ENCODE measurements at places on chromosomes 6 and 20.

DNA sequence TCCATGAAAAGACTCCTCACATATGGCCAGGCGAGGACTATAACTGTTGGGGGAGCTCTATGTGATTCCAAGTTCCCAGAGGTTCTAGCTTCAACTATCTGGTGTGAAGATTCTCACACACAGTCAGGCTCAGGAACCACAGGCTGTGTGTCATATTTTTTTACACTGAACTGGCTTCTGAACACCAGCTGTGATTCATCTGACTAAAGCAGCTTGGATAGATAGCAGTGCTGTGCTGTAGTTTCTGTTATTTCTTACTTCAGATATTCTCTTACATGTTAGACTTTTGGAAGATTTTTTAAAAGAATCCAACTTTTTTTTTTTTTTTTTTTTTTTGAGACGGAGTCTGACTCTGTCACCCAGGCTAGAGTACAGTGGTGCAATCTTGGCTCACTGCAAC is 140.7 kb upstream of the MCHR2 start:
- DNase-seq, result no peak

DNA sequence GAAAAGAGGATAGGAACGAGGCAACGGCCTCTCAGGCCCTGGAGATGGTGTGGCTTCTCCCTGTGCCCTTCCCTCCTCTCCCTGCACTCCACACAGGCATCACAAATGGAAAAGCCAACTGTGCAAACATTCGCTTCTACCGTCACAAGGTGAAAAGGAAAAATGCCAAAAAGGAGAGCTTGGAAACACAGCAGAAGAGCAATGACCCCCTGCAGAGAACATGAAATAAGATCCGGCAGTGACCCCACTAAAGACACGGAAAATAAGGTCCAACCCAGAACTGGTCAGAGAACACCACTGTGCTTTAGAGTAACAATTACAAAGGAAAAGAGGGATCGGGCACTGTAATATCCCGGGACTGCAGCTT is 63.0 kb downstream of the SLC22A23 start:
- no peak for DNase-seq

GRCh38 chr20:46898423-46898822 is 3.8 kb downstream of the EYA2 start:
- DNase-seq, result no peak

GRCh38 chr6:101399616-101400162 is 6.2 kb downstream of the GRIK2 start:
- no peak for DNase-seq

GRCh38 chr6:223763-224162 is 68.5 kb upstream of the DUSP22 start:
- DNase-seq, result no peak

All from GM13976 (cell line).